NCI-H69 (cell line): ENCODE measurements at places on chromosomes 4 and X.
A peak's percentile ranks its signal among the peaks of the same experiment; 100 is the strongest.

GRCh38 chr4:133131829-133132460, 17.1 kb upstream of the PCDH10 start:
- no peak for DNase-seq

- DNase-seq: peak; percentile 51
Measured at GRCh38 chr4:169202145-169202699, 68.5 kb downstream of the SH3RF1 start.

GRCh38 chrX:57964975-57965374, 54.7 kb upstream of the ZXDA start:
- DNase-seq: no peak

GRCh38 chr4:173827707-173828106, 297.7 kb upstream of the HAND2 start:
- DNase-seq: peak; percentile 13

GRCh38 chr4:54941994-54942552, 183.3 kb downstream of the KDR start:
- peak; percentile 38 for DNase-seq
